ENCODE measurements at places on chromosomes 6 and 20. TPM values are rescaled to one million over a fixed set of nuclear protein-coding genes. Genes with fewer than 3 reads are reported as not detected.

Gene CCR6
- not detected for total RNA-seq

Gene SIRPA
- total RNA-seq: 45.1 TPM

Gene ISM1
- total RNA-seq: 4.8 TPM

Gene PLN
- 3.8 TPM for total RNA-seq

Gene AIF1
- total RNA-seq: 81.3 TPM

Gene REM1
- 3.1 TPM for total RNA-seq

Gene C6orf163
- total RNA-seq: 2.3 TPM

Gene MMP24
- total RNA-seq: 22.2 TPM

Gene SLC22A1
- total RNA-seq: 4.2 TPM

Gene GJA10
- total RNA-seq: not detected

Measured in upper lobe of left lung (tissue), 6 donors.